Cardiac fibroblast (primary cell): ENCODE measurements at places on chromosomes 3 and 15.

- peak; percentile 71 for DNase-seq
These were observed 562.8 kb downstream of the NR2F2 start for GRCh38 chr15:96893159-96893906.

- DNase-seq: peak; percentile 65
These were observed 255.9 kb upstream of the CMC1 start for GRCh38 chr3:27985369-27986035.

DNA sequence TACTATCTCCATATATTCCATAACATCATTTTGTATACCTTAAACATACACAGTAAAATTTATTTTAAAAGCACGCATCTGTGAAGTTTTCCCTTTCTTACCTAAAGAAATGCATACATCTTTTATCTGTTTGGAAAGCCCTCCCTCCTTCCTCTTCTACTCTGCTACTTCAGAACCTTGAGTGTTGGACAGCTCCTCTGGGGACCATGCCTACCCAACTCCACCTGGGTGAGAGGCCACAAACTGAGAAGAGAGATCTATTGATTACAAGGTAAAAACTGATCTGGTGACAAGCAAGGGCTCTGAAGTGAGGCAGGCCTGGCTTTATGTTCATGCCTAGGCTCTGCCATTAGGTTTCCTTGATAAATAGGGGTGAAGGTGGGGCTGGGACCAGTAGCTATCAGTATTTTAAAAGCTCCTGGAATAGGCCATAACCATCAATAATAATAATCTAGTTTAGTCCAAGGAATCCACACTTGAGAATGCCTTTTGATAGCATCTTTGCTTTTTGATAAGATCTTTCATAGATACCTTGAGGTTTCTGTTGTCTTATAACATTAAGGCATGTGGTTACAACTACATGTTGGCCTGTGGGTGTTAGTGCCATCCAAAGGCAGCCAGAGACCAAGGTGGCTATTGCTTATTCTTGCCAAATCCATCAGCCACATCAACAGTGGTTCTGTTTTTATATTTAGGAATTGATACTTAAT, 148.8 kb downstream of the KCNMB2 start:
- no peak for DNase-seq

DNA sequence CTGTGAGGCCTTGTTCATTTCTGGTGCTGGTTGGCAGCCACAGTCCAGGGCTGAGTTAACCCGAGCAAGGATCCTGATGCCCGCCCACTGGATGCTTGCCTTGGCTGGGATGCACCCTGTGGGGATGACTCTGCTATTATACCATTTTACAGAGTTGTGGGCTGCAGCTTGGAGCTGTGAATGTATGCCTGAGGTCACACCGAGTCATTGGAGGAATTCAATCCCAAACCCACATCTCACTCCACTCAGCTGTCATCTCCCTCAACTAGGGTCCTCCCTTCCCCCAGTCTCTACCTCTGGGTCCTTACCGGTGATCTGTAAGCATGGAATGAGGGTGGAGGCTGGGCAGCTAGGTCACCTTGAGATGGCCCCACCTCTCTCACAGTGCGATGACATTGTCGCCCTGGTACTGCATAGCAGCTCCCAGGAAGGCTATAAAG, 22.1 kb downstream of the MAPKAPK3 start:
- DNase-seq: peak; percentile 36

DNA sequence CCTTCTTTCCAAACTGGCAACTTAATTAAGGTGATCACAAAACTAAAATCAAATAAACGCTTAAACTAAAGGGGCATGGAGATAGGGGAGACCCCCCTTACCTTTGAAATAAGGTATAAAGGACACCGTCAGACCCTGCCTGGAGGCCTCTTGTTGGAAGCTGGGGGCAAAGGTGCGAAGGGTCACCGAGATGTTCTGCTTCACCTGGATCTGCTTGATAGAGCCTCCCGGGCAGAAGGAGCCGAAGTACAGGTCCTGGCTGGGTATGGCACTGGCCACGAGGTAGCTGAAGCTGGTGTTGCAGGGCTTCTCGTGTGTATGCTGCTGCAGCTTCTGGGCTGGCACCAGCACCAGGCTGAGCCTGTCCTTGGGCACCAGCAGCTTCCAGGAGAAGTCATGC, 53.0 kb downstream of the CDCP1 start:
- DNase-seq: no peak

GRCh38 chr15:89664441-89665350, 9.4 kb upstream of the KIF7 start:
- DNase-seq: no peak

DNA sequence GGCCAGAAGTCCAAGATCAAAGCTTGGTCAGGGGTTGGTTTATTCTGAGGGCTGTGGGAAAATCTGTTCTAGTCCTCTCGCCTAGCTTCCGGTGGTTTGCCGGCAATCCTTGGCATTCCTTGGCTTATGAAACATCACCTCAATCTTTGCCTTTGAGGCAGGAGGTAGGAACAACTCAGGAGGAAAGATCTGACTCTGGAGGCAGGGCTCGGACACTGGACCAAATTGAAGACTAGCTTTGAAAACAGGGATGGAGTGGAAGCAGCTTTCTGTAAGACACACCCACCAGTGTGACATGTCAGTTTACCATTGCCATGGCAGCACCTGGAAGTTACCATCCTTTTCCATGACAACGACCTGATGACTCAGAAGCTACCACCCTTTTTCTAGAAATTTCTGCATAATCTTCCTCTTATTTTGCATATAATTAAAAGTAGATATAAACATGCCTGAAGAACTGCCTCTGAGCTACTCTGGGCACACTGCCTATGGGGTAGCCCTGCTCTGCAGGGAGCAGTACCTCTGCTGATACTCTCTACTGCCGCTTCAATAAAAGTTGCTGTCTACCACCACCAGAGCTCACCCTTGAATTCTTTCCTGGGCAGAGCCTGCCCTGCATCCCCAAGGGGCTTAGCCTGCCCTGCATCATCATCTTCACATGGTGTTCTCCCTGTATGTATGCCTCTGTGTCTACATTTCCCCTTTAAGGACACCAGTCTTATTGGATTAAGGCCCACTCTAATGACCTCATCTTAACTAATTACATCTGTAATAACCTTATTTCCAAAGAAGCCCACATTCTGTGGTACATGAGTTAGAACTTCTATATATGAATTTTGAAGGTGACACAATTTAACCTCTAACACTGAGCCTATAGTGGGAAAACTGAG, 38.3 kb upstream of the TM4SF4 start:
- DNase-seq: no peak
